ENCODE measurements at places on chromosomes 5 and 9.

GRCh38 chr9:121369595-121370265 lies at the start of gene STOM:
Gene STOM (minus strand): TSS chr9:121370250. CDS start chr9:121370187, 63 bp downstream.
- DNase-seq = peak; percentile 67

DNA sequence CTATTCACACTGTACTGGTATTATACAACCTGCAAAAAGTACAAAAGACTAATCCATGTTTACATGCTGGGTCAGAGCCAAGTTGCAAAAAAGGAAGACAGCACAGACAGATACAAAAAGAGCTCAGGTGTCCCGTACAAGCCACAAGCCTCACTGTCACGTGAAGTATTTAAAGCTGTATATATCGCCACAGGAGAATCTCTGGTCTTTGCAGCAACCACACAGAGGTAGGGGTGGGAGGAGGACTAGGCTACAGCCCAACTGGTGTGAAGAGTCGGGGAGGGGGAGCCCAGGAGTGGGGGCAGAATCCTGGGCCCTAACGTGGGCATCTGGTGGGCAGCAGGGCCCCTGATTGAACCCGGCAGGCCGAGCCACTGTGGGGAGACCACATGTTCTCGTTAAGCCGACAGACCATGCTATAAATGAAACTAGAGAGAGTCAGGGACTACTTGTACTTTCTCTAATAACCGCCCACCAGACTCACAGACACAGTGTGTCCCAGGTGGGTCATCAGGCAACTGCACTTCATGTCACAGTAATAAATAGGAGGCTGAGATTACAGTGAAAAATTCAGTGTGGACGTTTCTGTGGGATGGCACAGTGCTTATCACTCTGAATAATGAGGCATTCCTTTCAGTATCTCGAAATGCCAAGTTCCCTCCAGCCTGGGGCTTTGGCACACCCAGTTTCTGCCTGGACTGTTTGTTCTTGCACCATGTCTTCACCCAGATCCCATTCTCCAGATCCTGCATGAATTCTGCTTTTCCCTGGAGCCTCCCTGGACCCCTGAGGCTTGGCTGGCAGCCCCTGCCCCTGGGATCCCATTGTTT lies 79.3 kb upstream of the SH3PXD2B start:
- DNase-seq = peak; percentile 27

DNA sequence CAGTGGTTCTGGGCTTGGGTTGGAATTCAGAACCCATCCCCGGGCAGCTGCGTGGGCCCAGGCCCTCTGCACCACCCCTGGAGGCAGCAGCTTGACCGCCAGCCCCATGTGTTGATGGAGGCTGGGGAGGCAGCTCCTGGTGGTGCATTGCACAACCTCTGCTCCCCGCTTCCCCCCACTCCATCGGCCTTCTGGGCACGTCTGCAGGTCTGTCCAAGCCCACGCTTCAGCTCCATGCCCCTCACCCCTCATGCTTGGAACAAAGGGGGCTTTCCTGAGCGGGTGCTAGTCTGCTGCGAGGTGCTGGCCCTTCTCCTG lies 1.4 kb downstream of the NCS1 start:
- DNase-seq = no peak

GRCh38 chr9:98365781-98366180 lies 110.3 kb upstream of the TBC1D2 start:
- DNase-seq = no peak

DNA sequence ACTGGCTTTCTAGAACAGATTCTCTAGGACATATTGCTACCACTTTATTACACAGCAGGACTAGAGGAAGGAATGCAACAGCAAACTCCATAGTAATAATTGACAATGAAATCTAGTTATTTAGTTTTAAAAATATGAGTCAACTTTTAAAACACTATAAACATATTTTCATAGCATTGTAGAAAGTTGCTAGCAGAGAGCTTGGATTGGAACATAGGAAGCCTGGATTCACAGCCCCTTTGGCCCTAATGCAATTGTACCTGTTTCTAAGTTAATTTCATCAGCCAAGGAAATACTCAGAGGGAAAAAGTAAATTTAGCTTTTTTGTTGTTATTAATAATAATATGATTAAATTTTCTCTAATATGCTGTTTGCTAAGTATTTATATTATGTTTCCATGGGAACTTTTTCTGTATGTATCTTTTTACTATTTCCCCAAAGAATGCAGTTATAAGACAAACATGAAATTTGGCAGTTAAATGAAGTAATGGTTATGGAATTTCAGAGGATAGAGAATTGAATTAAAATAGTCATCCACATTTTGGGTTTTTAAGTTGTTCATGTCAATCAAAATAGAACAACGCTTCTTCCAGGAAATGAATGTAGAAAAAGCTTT lies 45.6 kb downstream of the VCAN start:
- no peak for DNase-seq

DNA sequence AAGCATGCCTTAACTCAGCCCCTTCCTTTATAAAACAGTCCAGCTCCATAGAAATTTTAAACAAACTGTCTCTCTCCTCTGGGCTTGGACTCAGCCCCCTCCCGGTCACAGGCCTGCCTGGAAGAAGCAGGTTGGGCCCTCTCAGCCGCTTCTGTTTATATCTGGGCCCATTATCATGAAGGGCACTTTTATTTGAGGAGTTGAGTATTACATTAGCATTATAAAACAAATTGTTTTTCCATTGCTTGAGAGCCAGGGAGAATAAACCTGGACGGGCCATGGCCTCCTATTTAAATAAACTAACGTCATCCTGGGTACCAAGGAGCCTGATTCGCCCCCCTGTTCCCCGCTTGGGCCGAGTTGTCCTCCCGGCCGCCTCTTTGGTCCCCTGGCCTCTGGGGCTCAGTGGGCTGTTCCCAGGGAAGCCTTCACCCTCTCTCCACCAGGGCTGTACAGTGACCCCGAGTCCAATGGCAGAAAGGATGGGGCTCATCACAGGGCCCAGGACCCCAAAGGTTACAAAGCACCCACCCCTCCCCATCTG lies 13.2 kb downstream of the IRX2 start:
- DNase-seq = no peak

GRCh38 chr9:129183495-129184218 lies 5.6 kb upstream of the IER5L start:
- DNase-seq = no peak

- DNase-seq = no peak
These were observed 3.9 kb upstream of the MEF2C start for GRCh38 chr5:88886746-88887341.

DNA sequence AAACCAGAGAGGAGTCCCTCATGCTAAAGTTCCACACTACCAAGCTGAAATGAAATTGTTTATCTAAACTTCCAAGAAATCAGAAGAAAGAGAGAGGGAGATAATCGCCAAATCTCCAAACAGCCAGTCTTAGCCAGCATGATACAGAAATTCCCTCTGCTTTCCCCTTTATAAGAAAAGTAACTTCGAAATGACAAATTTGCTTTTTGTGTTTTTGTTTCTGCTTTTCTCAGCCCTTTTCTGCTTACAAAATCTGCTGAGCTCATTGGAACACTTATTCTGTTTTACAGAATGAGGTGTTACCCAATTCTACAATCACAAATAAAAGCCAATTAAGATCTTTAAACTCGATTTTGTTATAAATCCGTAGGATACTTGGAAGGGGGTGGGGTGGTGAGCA lies 72.9 kb downstream of the SFXN1 start:
- no peak for DNase-seq
